ENCODE measurements at places on chromosomes 4 and X.

- no peak for DNase-seq
Observed at GRCh38 chr4:108365551-108365950, 196.8 kb upstream of the LEF1 start.

DNA sequence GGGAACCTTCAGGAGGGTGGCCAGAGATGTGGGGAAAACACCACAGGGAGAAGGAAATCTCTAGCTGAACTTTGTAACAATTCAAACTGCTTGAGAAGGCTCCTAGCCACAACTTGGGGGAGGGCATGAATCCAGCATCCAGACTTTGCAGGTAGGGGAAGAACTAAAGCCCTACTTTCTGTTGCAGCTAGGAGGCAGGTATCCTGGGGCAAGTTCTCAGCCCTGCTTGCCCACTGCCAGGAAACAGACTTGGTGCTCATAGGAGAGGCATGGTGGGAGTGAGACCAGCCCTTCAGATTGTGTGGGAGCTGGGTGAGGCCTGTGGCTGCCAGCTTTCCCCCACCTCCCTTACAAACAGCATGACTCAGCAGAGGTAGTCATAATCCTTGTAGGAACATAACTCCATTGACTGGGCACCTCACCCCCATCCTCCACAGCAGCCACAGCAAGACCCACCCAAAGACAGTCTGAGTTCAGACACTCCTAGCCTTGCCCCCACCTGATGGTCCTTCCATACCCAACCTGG is 209.5 kb upstream of the CPEB2 start:
- DNase-seq = no peak

DNA sequence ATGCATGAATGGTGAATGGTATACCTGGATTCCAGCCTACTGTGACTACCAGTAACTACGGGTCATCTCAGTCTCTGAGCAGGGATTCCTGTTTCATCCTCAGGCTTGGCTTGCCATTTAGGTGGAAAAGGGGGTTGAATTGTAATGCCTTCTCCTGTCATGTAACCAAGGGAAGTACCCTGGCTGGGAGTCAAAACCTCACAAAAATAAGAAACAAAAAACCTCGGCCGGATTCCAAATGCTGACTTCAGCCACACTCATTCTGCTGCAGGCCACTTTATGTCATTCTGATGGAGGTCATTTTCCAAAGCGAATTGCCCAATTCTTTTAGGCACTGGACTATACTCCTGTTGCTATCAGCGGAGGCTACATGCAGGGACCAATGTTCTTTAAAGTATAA is 324.7 kb downstream of the LDB2 start:
- peak; percentile 27 for DNase-seq

- peak; percentile 18 for DNase-seq
Observed at GRCh38 chr4:81040012-81040659, 9.6 kb downstream of the BMP3 start.

DNA sequence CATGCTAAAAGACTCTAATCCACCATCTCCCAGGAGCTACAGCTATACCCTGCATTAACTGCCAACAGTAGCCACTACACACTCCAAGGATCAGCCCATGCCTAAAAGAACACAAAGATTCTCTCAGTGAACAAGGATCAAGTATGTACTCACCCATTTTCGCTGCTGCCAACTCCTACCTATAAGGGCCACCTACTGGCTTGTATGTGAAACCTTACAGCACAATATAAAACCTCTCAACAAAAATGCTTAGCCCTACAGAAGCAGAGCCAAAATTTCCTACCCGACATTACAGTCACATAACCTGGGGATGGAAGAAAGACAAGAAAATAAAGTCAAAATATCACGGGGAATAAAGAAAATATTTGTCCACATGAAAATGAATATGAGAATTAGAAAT is 562.8 kb upstream of the POU3F4 start:
- DNase-seq = no peak

GRCh38 chr4:66640233-66640990 is 904.9 kb downstream of the CENPC start:
- no peak for DNase-seq

All from hippocampal formation (tissue), 2 donors.